Activated naive CD8-positive, alpha-beta T cell treated with anti-CD3 and anti-CD28 coated beads, Interleukin-2, amount 10 ng/mL, durations not matched to agents 7 days and 5 days (primary cell): ENCODE measurements at places on chromosomes 3 and 15. TPM values are rescaled to one million over a fixed set of nuclear protein-coding genes. Genes with fewer than 3 reads are reported as not detected.

RAMAC gene
- total RNA-seq: 25.9 TPM

MLH1 gene
- 54.0 TPM for total RNA-seq

KLHL6 gene
- 36.9 TPM for total RNA-seq

NEK10 gene
- total RNA-seq: 0.79 TPM

THSD4 gene
- not detected for total RNA-seq

CFAP100 gene
- total RNA-seq: not detected

OCA2 gene
- total RNA-seq: not detected

GNAI2 gene
- total RNA-seq: 435 TPM

C3orf49 gene
- not detected for total RNA-seq

GOLGA6A gene
- 0.40 TPM for total RNA-seq

VIPR1 gene
- total RNA-seq: 26.9 TPM

ADPRH gene
- 5.9 TPM for total RNA-seq

DNA sequence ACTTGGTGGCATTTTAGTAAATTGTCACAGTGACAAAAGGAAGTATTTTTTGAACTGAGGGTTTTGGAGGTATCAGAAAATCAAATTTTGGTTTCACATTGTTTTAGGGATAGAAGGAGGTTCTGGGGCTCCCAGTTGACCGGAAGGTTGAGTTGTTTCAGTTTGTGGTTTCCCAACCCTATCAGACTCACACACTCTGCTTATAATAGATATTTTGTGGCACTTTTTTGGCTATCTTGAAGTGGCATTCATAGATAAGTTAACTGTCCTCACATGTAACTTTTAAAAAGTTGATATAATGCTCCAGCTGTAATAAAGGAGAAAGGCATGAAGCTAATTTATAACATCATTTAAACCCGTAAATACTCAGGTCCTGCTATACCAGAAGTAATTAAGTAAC, 12.8 kb downstream of the ARMC8 start:
- H3K4me3 ChIP-seq: no peak overlapping the region
- peaks cover 27% of the 10 kb centered on the region for H3K4me1 ChIP-seq
- no peak for DNase-seq
- peaks cover 15% of the 10 kb centered on the region for H3K36me3 ChIP-seq
- H3K27me3 ChIP-seq: no peaks in the 10 kb centered on the region

GRCh38 chr3:74883690-74884089, 269.2 kb upstream of the CNTN3 start:
- no peaks in the 10 kb centered on the region for H3K4me1 ChIP-seq
- H3K27ac ChIP-seq: no peak overlapping the region
- no peak for DNase-seq
- H3K27me3 ChIP-seq: no peaks in the 10 kb centered on the region
- H3K36me3 ChIP-seq: no peaks in the 10 kb centered on the region

DNA sequence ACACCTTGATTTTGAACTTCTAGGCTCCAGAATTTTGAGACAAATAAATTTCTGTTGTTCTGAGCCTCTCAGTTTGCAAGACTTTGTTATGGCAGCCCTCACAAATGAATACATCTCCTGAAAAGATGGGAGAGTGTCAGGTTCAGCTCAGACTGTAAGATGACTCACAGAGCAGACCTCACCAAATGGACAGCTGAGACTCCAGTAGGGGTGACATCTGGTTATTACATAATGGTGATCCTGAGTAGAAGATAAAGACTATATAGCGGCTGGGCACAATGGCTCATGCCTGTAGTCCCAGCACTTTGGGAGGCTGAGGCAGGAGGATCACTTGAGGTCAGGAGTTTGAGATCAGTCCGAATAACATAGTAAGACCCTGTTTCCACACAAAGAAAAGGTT, 26.2 kb upstream of the MTMR14 start:
- peaks cover 7% of the 10 kb centered on the region for H3K27me3 ChIP-seq
- no peaks in the 10 kb centered on the region for H3K4me1 ChIP-seq
- DNase-seq: no peak
- no peak overlapping the region for H3K27ac ChIP-seq

- no peaks in the 10 kb centered on the region for H3K36me3 ChIP-seq
- no peak for DNase-seq
- peak overlapping the region; percentile 66 for H3K4me3 ChIP-seq
- H3K4me1 ChIP-seq: peaks cover 13% of the 10 kb centered on the region
These were observed 94.8 kb downstream of the CPN2 start for GRCh38 chr3:194256040-194256945.

DNA sequence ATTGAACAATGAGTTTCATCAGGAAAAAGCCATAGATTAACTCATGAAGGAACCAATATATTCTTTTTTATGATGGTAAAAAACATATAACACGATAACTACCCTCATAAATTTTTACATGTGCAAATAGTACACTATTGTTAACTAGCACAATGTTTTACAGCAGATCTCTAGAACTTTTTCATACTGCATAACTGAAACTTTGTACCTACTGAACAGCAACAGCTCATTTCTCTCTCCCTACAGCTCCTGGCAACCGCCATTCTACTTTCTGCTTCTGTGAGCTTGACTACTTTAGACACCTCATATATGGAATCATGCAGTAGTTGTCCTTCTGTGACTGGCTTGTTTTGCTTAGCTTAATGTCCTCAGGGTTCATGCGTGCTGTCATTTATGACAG, 235.4 kb downstream of the NFKBIZ start:
- H3K4me1 ChIP-seq: peaks cover 16% of the 10 kb centered on the region
- H3K4me3 ChIP-seq: no peak overlapping the region
- H3K27me3 ChIP-seq: no peaks in the 10 kb centered on the region
- no peak for DNase-seq

- H3K27ac ChIP-seq: no peak overlapping the region
- no peak for DNase-seq
- no peaks in the 10 kb centered on the region for H3K4me1 ChIP-seq
- no peaks in the 10 kb centered on the region for H3K36me3 ChIP-seq
- no peak overlapping the region for H3K4me3 ChIP-seq
These were observed 175.4 kb upstream of the CMC1 start for GRCh38 chr3:28066020-28066419.

GRCh38 chr3:98817547-98818041, 54.5 kb downstream of the ST3GAL6 start:
- no peaks in the 10 kb centered on the region for H3K36me3 ChIP-seq
- H3K27ac ChIP-seq: no peak overlapping the region
- no peak overlapping the region for H3K4me3 ChIP-seq
- no peak for DNase-seq
- no peaks in the 10 kb centered on the region for H3K4me1 ChIP-seq

- H3K27ac ChIP-seq: peak overlapping the region; percentile 98
- H3K4me3 ChIP-seq: peak overlapping the region; percentile 96
- H3K4me1 ChIP-seq: peaks cover 26% of the 10 kb centered on the region
- H3K27me3 ChIP-seq: no peaks in the 10 kb centered on the region
- DNase-seq: peak; percentile 99
- peaks cover 12% of the 10 kb centered on the region for H3K36me3 ChIP-seq
These were observed 608 bp upstream of the NDUFAF3 start for GRCh38 chr3:49021213-49021812.

DNA sequence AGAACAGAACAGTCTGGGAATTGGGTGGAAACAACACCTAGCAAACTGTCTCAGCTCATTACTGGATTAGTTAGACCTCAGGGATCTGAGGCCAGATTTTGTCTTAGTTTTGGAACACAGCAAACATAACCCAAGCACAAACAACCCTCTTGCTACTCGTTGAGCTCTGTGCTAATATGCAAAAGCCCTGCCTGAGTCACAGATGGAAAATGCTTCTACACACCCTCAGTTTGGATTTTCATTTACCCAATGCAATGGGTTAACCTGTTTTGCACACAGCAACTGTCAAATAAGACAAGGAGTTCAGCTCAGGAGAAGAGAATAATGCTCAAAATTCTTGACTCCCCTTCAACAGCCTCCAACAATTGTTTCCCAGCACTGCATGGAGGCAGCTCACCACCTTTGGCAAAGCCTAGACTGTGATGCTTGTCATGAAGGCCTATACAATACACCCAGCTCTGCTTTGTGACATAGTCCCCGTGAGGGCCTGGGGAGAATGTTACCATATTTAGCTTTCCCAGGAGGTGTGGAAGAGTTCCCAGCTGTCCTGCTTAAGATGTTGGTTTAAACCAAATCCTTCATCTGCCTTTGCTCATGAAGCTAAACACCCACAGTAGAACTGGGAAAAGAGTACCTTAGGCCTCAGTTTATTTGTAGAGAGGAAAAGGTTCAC, 68.9 kb upstream of the MNS1 start:
- no peaks in the 10 kb centered on the region for H3K36me3 ChIP-seq
- H3K27me3 ChIP-seq: peaks cover 10% of the 10 kb centered on the region
- peaks cover 12% of the 10 kb centered on the region for H3K4me1 ChIP-seq
- no peak overlapping the region for H3K4me3 ChIP-seq

GRCh38 chr3:115156046-115156654, 9.1 kb upstream of the ZBTB20 start:
- no peaks in the 10 kb centered on the region for H3K27me3 ChIP-seq
- H3K4me3 ChIP-seq: no peak overlapping the region
- peaks cover 7% of the 10 kb centered on the region for H3K4me1 ChIP-seq
- H3K27ac ChIP-seq: no peak overlapping the region
- no peak for DNase-seq

DNA sequence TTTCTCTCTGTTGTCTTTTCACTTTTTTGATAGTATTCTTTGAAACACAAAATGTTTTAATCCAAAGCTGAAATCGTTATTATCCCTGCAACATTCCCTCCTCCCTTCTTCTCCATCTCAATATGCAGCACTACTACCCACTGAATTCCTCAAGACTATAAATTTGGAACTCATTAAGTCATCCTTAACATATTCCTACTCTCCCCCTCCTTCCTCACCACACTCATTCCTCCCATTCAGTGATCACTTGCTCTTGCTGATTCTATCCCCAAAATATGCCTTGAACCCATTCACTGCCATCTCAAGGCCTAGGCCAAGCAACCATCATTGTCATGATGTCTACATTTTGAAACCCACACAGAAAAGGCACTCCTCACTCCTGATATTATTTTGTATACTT, 2.4 kb upstream of the PIK3R4 start:
- no peak overlapping the region for H3K27ac ChIP-seq
- H3K4me3 ChIP-seq: no peak overlapping the region
- DNase-seq: no peak
- H3K4me1 ChIP-seq: peaks cover 15% of the 10 kb centered on the region

DNA sequence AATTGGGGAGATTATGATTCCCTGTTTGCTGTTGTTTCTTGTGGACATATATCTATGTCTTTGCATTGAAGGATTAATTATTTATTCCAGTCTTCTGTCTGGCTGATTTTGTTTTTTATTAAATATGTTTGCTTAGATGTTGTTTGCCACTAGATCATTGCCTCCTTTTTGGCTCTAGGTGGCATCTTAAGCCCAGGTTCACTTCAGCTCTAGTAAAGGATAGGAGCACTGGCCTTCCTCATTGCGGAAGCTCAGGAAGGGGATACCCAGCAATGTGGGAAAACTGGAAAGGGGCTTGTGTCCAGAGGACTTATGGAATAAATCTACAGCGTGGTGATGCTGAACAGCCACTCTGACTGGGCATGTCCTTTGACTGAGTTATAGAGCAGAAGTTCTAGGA, 821.6 kb downstream of the PDCD6IP start:
- DNase-seq: no peak
- no peak overlapping the region for H3K4me3 ChIP-seq
- H3K27ac ChIP-seq: no peak overlapping the region
- H3K27me3 ChIP-seq: no peaks in the 10 kb centered on the region

GRCh38 chr15:41917767-41918430, 24.0 kb upstream of the SPTBN5 start:
- peaks cover 2% of the 10 kb centered on the region for H3K36me3 ChIP-seq
- no peak overlapping the region for H3K27ac ChIP-seq
- H3K4me1 ChIP-seq: peaks cover 10% of the 10 kb centered on the region

GRCh38 chr15:60347480-60348049, 50.2 kb downstream of the ANXA2 start:
- no peaks in the 10 kb centered on the region for H3K27me3 ChIP-seq
- peaks cover 4% of the 10 kb centered on the region for H3K4me1 ChIP-seq
- H3K4me3 ChIP-seq: no peak overlapping the region
- DNase-seq: no peak
- peaks cover 41% of the 10 kb centered on the region for H3K36me3 ChIP-seq

GRCh38 chr3:14646589-14647413, 4.8 kb upstream of the CCDC174 start:
- no peaks in the 10 kb centered on the region for H3K36me3 ChIP-seq
- H3K4me1 ChIP-seq: peaks cover 25% of the 10 kb centered on the region
- DNase-seq: no peak
- H3K27ac ChIP-seq: no peak overlapping the region
- peaks cover 2% of the 10 kb centered on the region for H3K27me3 ChIP-seq
